ENCODE measurements at places on chromosomes 5 and 9.

- DNase-seq, result no peak
Observed at GRCh38 chr5:126909856-126910255, 120.5 kb downstream of the MARCHF3 start.

GRCh38 chr9:92963831-92964606, 16.7 kb downstream of the FGD3 start:
- DNase-seq, result no peak

- no peak for DNase-seq
Observed at GRCh38 chr9:104961238-104961637, 33.3 kb upstream of the ABCA1 start.

GRCh38 chr5:125293726-125294125, 547.3 kb upstream of the ZNF608 start:
- no peak for DNase-seq

DNA sequence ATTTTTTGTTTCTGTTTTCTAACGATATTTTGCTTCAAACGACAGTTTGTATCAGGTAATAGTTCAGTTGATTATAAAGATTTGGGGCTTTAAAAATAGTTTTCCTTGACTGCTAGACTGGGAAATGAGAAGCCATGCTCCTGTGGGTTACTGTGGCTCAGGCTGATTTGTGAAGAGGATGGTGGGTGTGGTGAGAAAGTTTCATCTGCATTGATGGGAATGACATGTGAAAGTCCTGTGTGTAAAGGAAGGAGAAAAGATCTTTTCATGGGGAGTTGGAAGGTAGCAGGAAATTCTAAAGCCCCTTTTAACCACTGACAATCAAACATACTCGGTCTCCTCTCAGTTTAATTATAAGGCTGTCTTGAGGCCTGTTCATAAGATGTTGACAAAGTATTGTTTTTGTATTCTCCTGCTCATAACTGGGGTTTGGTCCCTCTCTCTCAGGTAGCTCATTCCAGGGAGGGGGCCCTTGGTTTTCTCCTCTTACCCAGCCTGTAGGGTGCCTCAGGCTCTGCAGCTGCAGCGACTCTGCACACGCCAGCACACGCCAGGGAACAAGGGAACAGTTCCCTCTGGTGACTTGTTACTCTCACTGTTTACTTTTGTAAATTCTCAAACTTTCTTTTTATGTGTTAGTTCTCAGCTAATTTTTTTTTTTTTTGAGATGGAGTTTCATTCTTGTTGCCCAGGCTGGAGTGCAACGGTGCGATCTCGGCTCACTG, 91.6 kb downstream of the CARTPT start:
- DNase-seq, result no peak

GRCh38 chr9:32590476-32590875, 17.5 kb upstream of the NDUFB6 start:
- DNase-seq, result no peak

GRCh38 chr9:72332351-72332750, 32.7 kb downstream of the ZFAND5 start:
- DNase-seq, result no peak

- DNase-seq, result no peak
Observed at GRCh38 chr9:76846297-76846696, 59.6 kb downstream of the PRUNE2 start.

DNA sequence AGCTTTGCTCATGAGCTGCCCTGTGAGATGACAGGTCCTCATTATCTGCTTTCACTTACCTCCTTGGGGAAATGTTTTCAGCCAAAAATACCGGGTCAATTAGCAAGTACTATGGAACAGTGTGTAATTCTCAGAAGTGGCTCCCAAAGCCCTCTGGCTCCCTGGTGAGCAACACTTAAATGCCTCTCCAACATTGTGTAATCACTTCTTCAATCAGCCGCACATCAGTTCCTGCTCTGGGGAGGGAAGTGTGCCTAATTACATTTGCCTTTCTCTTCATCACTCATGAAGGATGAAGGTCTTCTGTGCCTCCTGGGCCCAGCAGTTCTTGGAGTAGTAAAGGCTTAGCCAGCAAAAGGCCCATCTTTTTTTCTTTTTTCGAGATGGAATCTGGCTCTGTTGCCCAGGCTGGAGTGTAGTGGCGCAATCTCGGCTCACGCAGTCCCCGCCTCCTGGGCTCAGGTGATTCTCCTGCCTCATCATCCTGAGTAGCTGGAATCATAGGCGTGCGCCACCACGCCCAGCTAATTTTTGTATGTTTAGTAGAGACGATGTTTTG, 23.1 kb downstream of the NIM1K start:
- DNase-seq, result no peak

DNA sequence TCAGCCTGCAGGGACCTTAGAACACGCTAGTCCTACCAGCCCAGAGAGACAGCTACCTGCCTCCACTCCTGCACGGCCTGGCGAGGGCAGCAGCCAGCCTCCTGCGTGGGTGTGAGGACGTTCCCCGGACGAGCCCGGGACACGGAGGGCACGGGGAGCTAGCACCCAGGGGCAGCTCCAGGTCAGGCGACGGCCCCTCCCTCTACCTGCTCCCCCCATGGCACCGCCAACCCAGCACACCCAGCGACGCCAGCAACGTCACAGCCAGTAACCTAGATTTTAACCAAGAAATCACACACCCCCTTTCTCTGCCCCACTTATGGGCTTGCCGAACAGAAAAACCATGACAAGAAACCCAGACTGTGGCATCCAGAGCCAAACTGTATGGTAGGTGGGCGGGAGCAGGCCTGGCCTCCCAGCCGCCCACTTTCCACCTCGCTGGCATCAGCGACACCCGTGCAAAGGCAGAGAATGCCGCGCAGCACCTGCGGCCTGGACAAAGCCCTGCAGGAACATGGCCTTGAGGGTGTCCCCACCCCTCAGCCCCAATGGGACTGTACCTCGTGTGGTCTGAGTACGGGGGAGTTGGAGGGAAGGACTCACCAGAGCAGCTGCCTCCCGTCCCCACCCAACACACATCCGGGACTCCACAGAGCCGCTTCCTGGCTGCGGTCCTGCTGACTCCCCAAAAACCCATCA, 47.9 kb downstream of the NACC2 start:
- no peak for DNase-seq

GRCh38 chr9:94821098-94821887, 94.8 kb downstream of the AOPEP start:
- no peak for DNase-seq

GRCh38 chr5:88691230-88691582, 191.8 kb downstream of the MEF2C start:
- no peak for DNase-seq

- no peak for DNase-seq
Observed at GRCh38 chr5:142053426-142054151, 40.8 kb upstream of the GNPDA1 start.

GRCh38 chr5:73154208-73155006, 18.6 kb upstream of the TMEM174 start:
- DNase-seq, result no peak

GRCh38 chr9:124934290-124934689, 6.6 kb downstream of the GOLGA1 start:
- no peak for DNase-seq

GRCh38 chr5:177403102-177403791, 2.8 kb upstream of the PFN3 start:
- DNase-seq, result peak; percentile 48

GRCh38 chr9:1946526-1947283, 68.4 kb upstream of the SMARCA2 start:
- no peak for DNase-seq

DNA sequence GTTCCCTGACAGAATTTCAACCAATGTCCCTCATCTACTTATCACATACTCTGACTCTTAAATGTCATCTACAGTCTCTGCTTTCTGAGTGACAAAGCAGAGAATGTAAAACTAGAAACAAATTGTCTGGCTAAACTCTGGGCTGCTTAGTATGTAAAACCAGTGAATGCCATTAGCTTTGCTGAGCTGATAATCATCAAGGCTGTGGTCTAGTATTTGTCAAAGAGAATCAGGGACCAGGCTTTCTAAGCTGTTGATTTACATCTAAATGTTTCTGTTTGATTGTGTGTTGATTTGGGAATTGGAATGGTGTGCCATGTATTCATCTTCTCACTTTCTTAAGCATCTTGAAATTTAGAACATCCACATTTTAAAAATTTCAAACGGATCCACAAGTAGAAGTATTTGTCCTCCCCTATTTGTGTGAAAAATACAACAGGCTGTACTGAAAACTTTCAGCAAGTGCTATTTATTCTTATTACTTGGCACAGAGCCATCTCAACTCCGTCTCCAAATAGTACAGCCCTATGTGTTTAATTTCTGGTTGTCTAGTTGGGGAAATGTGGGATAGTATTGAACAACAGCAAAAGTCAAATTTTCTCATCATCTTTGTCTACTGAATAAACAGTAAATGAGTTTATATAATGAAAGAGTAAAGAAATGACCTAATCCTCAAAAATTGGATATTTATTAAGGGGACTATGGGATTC, 251.5 kb downstream of the KCTD16 start:
- DNase-seq, result peak; percentile 37

- DNase-seq, result no peak
Observed at GRCh38 chr5:82812575-82812974, 264.6 kb downstream of the TMEM167A start.

DNA sequence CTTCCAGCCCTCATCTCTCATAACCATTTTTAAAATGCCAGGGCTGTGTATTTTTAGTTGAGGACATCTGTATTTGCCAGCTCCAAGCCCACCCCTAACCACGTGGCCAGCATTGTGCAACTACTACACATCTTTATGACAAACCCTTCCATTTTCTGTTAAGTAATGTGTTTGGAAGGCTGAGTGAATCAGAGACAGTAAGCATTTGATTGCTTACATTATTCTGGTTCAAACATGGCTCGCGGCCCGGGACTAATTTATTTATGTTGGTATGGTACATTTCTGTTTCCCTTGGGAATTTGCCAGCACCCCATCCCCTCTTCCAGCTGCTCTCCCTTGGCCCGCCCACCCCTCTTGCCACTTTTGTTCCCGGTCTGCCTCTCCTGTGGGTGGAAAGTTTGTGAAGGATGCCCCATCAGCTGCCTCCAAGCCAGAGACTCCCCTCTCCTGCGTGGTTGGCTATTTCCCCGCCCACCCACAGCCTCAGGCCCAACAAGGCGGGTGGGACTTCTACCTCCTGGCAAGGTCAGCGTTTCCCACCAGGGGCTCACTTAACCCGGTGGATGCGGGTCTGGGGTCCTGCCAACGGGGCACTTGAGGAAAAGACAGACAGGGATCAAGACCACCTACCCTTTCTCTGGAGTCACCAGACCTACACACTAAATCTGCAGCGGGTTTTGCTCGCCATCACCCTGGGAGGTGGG, 162.2 kb downstream of the HSD17B3 start:
- DNase-seq, result no peak

DNA sequence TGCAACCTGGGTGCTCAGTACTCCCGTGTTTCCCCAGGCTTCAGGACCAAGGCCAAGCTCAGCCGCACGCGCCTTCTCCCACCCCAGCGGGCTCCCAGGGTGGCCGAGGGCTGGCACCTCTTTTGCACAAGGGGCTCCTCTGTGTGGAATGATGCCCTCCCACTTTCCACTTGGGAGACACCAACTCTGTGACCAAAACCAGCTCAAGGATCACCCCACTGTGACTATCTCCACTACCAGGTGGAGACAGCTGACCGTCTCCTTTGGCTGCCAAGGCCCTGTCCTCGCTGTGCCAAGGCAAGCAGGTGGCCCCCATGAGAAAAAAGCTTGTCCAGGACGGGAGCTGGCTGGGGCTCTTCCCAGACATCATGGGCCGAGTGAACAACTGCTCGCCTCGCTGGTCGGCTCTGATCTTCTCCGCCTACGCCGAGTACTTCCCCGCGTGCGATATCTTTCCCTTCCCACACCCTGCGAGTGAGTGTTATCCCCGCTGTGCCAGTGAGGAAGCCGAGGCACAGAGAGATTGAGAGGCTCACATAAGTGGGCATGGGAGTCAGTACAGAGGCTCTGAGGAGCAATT, 132.8 kb downstream of the ZNF354C start:
- DNase-seq, result no peak

DNA sequence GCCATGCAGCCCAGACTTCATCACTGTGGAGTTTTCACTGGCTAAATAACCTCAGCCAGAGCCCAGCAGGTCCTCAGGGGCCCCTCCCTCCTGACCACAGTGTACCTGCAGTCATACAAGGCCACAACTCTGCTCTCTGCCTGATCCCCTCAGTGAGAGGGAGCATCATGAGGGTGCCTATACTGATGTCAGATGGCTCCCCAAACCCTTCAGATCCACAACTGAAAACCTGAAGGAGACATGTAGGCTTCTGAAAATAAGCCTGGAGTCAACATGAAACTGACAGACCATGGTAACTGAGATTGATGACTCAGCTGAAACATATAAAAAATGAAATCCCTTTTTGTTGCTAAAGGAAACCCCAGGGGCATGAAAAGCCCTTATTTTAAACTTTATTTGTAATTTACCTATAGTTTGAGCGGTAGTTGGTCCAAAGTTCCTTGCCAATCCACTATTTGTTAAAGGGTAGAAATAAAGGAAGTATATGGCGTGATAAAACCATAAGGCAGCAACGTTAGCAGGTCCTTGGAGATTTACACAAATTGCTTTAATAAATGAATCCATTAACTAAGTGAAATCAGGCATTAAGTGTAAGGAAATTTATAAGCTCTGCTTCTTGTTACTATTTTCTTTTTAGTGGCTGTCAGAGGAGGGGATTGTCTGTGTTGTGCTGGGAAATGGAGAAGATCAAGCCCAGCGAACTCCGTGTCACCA, 68.3 kb downstream of the FGF1 start:
- DNase-seq, result no peak

DNA sequence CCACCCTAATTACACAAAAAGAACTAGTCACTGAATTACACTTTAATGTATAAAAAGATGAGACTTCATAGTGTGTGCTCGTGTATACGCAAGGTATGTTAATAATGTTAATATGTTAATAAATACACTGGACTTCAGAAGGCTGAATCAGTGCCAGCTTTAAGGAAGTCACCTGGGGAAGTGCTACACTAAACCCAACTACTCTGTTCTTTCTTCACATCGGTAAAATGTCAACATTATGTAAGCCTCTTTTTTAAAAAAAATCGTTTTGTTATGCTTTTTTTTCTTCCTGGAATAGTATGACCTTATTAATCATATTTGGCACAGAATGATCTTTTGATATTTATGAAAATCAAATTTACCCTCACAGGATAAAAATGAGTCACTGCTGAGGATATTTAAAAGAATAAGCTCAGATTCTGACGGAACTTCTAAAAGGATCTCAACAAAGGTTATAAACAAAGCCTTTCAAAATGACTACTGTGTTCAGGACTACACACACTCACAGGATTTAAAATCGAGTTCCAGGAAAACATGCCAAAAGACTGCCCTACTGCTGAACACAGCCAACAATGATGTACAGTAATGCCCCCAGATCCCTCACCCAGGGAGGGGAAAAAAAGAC, 75.9 kb downstream of the AUH start:
- no peak for DNase-seq

GRCh38 chr9:112487799-112488340, 1.2 kb downstream of the KIAA1958 start:
- DNase-seq, result peak; percentile 36

- DNase-seq, result no peak
Observed at GRCh38 chr5:102911973-102912372, 156.9 kb downstream of the PAM start.

- no peak for DNase-seq
Observed at GRCh38 chr9:33234511-33235467, 5.2 kb upstream of the SPINK4 start.

- no peak for DNase-seq
Observed at GRCh38 chr9:85268131-85268530, 473.6 kb downstream of the AGTPBP1 start.

GRCh38 chr9:121870271-121870670, 218.8 kb downstream of the DAB2IP start:
- no peak for DNase-seq

Data from SK-N-DZ (cell line).